ENCODE measurements at places on chromosomes 7 and 10.
A peak's percentile ranks its signal among the peaks of the same experiment; 100 is the strongest.

GRCh38 chr10:112471878-112472487 lies 25.0 kb downstream of the VTI1A start:
- no peak for DNase-seq

GRCh38 chr7:82760831-82761230 lies 317.3 kb upstream of the CACNA2D1 start:
- DNase-seq = no peak

DNA sequence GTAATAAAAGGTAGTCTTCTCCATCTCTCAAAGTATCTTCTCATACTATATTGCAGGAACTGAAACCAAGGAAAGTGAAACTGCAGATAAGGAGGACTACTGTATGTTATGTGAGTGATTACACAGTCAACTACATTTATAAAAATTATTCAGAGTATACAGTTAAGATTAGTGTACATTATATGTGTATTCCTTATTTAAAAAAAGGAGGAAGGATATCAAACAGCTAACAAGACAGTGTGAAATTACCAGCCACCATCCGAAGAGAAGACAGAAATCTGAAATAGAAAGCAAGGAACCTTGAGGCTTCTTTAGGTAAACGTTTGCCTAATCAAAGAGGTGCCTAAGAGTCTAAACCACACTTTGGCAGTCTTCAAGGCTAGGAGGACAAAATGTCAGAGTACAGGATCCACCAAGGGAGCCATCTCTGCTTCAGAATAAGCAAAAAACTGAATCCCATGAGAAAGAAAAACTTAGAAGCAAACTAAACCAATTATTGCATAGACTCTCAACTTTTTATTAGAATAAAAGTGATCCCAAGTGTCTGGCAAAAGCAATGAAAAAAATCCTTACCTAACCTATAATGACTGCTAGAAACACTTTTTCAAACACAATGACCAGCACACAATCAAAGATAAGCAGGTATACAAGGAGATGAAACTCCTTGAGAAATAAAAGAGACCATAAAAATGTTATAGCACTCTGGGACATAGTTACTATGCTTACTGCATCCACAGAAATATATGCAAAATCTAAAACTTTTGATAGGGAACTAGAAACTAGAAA lies 6.4 kb downstream of the USP6NL start:
- DNase-seq = no peak

DNA sequence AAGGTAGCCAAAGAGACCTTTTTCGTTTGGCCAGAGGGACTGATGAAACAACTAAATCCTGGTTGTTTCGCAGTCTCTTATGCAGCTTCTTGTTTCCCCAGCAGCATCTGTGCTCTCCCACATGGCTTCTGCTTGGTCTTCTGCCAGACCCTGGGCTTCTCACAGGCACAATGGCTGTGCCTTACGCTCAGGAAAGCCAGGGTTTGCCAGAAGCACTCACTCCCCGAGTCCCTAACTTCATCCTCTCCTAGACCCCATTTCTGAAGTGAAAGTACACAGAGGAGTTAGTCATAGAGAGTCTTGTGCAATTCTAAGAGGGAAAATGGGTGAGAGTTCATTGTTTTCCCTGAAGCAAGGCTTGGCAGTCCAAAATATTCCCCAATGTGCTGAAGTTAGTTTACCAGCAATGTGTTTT lies 121.7 kb downstream of the EVX1 start:
- DNase-seq = no peak

DNA sequence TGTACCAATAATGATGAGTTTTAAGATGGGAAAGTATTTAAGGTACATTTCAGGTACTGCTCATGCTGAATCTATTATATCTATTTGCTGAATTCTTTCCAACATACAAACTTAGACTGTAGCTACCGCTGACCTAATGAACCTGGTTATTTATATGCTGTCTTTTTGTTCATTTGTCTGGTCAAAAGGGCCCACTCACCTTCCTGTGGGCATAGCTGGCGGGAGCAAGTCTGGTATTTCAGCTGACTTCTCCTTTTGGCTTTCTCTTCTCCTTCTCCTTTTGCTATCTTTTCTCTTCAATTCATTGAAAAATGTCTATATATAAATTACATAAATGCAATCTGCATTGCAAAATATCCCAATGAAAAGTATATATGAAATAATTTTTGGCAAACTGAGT lies 9.5 kb downstream of the PLXDC2 start:
- DNase-seq = no peak

DNA sequence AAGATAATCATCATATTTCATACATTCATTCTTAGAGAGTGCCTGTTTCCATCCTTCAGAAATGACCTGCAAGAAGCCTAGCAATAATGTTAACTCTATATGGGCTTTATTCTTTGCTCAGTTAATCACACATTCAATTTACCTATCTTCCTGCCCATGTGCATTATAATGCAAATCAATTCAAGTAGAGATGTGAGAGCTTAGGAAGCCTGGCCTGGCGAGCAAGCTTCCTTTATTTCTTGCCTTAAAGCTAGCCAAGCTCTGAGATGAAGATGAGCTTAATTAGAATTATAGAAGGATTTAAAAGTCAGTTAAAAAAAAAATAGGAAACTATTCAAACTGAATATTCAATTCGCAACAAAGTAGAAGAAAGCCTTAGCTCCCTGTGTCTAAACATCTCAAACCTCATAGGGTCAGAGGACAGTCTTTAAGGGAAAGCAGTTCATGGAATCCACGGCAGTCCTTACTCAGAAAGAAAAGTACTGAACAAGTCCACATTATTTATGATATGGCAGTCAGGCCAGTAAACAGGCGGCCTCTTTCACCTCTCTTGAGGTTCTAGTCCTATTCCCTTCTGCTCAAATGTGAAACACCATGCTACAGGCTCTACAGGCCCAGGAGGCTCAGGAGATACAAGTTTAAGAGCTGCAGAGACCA lies 214.1 kb downstream of the TFEC start:
- DNase-seq = no peak

GRCh38 chr7:107610323-107610722 lies 30.3 kb downstream of the BCAP29 start:
- no peak for DNase-seq

DNA sequence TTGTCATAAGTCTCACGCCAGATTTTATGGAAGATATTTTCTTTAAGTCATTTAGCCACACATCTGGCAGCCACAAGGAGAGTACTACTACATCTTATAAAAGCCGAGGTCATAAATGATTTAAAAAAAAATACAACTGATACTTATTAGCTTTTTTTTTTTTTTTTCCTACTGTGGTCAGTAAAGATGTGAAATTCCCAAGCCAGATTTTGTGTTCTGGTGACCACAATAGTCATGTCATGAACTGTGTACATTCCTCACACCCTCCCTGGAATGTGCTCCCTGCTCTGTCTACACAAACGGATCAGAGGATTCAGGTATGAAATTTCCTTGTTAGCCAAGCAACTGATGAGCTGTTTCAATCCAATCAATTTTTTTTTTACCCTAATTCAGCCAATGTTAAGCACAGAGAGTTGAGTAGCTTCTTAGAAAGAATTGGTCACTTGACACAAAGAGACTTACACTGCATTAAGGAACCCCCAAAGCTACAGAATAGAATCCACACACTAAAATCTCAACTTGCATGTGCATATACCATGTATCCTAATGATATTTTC lies 54.7 kb downstream of the CHRM2 start:
- no peak for DNase-seq

DNA sequence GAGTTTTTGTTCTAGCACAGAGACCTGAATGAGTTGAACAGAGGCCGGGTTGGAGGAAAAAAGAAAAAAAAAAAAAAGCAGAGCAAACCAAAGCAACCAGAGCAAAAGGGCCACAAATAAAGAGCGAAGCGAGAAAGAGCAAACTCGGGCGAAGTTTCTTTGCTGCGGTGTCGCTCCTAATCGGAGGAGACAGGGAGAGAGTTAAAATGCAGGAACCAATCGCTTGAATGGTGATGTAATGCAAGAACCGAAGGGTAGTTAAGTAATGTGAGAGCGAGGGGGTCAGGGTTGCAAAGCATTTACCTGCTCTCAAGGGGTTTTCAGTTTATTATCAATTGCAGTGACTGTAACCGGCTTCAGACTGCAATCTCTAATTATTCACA lies 271.7 kb downstream of the TRIL start:
- DNase-seq = no peak

- DNase-seq = peak; percentile 29
Observed at GRCh38 chr10:113681533-113682470, 2.1 kb downstream of the CASP7 start.

DNA sequence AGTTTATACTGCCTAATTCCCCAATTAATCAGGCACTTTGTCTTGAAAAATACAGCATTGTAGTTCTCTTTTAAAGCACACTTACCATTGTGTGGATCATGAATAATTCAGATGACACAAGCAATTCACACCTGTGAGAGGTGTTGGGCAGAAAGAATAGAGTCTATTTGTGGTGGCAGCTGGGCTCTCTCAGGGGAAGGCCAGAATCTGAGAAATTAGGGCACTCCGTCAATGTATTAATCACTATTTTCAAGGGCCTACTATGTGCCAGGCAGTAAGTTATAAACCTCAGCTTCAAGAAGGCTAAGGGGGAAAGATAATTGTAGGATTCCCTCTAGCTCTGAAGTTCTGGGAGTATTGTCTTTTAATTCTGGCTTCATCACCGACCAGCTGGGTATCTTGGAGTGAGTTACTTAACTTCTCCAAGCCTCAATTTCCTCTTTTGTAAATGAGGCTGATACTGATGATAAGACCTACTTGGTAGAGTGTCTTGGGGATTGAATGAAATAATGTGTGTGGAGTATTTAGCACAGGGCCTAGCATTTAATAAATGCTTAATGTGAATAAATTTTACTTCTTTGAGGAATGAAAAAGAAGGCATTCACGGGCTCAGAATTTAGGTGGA lies 2.5 kb downstream of the CHN2 start:
- DNase-seq = no peak

DNA sequence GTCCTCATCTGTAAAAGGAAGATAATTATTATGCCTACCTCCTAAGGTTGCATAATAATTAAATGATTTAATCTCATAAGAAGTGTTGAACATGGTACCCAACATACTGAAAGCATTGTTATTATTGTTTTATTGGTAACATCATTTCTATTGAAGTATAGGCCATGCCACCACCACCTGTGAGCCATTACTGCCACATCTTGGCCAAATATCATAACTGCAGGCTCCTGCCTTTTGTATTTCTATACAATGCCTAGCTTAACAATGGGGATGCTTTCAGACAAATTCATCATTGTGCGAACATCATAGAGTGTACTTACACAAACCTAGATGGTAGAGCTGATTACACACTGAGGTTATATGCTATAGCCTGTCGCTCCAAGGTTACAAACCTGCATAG lies 61.1 kb upstream of the NPSR1 start:
- no peak for DNase-seq

DNA sequence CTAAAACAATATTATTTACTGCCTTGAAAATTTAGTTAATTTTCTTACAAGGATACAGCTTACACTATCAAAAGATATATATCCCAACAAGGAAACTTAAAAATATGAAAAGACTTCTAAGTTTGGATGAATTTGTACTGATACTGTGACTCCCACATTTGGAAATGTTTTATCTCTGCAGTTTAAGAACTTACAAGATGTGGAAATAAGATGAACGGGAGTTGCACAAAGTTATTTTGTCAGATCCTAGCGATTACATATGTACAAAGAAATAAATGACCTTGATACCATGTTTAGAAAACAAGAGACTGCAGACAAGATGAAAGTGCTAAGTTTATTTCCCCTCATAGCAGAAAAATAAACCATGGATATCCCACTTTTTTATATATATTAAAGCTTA lies 103.7 kb upstream of the TMEM106B start:
- DNase-seq = no peak

DNA sequence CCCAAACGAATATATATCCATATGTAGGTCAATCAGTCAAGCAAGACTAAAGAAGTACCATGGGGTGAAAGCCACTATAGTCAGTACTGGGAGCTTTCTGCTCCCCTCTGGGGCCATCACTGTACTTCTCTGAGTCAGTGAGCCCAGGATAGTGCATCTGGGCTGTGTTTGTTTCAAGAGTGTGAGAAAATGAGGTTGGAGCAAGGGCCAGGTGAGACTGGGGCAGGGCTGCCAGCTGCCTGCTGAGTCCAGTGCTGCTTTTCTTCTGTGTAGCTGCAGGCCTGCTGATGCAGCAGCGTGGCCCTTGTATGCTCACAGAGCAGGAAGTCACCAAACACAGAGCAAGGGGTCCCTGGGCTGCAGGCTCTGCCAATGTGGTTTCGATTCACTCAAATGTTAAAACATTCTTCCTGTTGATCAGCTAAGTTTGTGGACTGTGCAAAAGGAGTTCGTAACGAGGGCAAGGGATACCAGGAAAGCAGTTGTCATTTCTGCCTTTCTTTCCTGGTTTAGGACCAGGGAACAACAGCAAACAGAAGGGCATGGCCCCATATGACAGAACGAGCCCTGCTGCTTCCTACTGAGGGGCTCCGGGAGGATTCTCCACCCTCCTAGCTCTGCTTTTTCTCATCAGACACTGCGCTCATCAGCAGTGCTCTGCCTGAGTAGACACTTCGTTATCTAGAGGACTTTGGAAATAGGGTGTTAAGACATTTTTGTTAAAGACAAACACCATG lies 65.4 kb upstream of the TNS3 start:
- DNase-seq = peak; percentile 14

- no peak for DNase-seq
Observed at GRCh38 chr10:104259999-104260774, 5.5 kb downstream of the GSTO1 start.

DNA sequence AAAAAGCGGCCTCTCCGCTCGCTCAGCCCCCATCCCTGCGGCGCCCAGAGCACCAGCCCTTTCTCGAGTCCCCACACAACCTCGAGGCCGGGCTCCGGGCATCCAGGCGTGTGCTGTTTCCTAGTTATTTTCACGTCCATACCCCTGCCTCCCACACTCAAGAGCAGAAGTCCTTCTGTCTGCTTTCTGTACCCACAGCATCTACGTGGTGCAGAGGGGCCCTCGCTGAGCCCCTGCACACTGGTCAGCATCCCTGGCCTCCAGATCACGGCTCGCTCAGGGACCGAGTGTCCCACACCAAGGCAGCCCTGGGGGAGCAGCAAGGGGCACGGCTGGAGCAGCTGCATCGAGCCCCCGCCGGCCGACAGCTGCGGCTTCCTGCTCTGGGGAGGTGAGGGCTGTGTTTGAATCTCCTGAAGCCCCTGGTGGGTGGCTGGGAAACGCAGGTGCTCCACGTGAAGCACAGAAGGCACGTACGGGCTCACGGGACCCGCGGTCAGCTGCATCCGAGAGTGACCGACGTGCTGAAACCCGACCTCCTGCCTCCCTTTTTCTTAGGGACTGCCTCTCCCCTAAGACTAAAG lies 333.1 kb downstream of the DNAJB6 start:
- DNase-seq = no peak

GRCh38 chr10:14040787-14041631 lies 289.7 kb downstream of the FRMD4A start:
- no peak for DNase-seq

GRCh38 chr7:101701153-101701794 lies 72.2 kb upstream of the MYL10 start:
- no peak for DNase-seq
